Stimulated activated CD4-positive, alpha-beta T cell treated with anti-CD3 and anti-CD28 coated beads, Interleukin-15, amount 100 ng/mL, for 1 hour (primary cell): ENCODE measurements at places on chromosomes 5 and 9.

DNA sequence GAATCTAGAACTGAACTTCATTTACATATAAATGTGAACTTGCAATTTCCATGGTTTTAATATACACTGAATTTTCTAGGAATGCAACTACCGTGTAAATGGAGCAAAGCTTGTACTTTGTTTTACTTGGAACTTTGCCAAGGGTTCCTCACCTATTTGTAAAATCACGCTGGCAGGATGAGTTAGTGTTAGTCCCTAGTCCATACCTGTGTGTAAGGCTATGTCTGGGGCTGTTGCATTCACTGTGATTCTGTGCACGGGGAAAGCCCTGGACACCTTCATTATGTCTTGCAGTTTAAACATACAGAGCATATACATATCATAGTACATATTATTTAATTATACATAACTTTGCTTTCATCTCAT, 119.9 kb downstream of the PAX5 start:
- no peak for DNase-seq

- DNase-seq = no peak
Measured at GRCh38 chr5:59500014-59500413, 393.5 kb downstream of the PDE4D start.

DNA sequence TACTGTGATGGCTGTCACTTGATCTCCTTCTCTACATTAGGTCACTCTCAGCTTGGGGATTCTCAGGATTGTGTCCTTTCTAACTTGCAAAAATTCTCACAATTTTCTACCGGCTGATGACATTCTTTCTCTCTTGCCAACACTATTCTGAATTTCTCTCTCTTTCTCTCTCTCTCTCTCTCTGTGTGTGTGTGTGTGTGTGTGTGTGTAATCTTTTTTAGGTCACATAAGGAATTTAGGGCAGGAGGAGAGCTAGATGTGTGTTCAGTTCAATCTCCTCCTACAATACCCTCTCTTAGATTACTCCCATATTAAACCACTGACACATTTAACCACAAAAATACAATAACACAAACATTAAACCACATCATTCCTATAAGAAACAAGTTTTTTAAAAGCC, 242.3 kb upstream of the NREP start:
- DNase-seq = no peak

GRCh38 chr5:157143127-157143971, 684 bp upstream of the MED7 start:
- DNase-seq = no peak

GRCh38 chr9:4622016-4622415, 40.1 kb upstream of the PLPP6 start:
- no peak for DNase-seq

GRCh38 chr9:98304381-98304780, 48.9 kb upstream of the TBC1D2 start:
- DNase-seq = no peak

- no peak for DNase-seq
Measured at GRCh38 chr9:98191671-98192502, 550 bp downstream of the CORO2A start.

GRCh38 chr9:129584136-129584535, 36.8 kb downstream of the C9orf50 start:
- DNase-seq = no peak

DNA sequence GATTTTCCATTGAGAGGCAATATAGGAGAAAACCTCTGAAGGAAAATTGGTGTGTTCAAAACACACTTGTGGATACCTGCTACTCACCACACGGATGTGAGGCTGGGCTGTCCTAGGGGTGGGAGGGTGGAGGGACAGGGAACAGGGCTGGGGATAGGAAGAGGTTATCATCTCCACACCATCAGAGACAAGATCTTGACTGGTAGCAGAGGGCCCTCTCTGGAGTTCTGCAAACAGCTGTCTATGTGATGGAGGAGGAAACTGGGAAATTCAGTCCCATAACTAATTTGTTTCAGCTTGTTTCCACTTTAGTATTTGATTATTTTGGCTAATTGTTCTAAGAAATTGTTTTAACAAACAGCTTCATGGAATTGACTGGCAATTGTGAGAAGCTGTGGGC, 91.6 kb upstream of the FSTL4 start:
- DNase-seq = no peak

GRCh38 chr9:92185681-92186080, 70.5 kb upstream of the SPTLC1 start:
- DNase-seq = no peak

- no peak for DNase-seq
Measured at GRCh38 chr9:82535432-82535998, 527.4 kb downstream of the RASEF start.

DNA sequence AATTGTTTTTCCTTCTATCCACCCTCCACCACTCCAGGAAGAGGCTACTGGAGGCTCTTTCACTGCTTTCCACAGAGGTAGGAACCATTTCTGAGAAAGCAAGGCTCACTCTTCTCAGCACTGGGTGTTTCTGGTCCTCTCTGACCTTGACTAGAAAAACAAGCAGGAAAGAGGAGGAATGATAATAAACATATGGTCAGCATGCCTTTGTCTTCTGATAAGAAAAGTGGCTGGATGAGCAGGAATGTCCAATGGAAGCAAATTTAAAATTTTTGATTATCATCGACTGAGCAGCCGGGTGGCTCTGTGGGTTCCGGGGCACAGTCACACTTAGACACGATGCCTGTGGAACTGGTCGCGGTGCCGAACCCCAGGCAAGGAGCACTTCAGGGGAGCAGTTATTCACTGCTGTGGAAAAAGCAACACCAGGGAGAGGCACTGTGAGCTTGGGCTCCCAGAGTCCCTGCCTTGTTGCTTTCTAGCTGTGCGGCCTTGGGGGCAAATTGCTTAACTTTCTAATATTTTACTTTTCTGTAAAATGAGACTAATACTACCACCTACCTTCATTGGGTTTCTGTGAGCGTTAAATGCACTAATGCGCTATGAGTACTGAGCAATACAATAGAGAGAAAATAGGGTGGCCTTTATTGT, 157.0 kb upstream of the LHFPL2 start:
- DNase-seq = no peak
